ENCODE measurements at places on chromosomes 16 and 17.

DNA sequence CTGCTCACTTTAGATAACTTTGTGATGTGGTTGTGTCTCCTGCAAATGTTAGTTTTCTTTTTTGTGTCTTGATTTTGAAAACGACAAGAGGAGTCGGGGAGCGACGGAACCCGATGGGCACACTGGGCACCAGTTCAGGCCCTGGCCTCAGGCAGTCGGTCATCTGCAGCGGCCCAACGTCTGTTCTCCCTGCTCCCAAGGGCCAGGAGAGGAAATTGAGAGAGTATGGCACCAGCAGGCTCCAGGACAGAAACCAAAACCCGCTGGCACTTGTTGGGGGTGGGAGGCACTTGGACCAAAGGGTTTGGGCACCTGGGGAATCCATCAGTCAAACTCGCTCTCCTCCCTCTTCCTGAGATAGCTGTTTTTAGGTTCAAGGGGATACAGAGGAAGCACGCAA is 17.2 kb downstream of the RBFOX3 start:
- no peak for DNase-seq

- DNase-seq = no peak
Measured at GRCh38 chr17:34981538-34982241, 1.4 kb downstream of the LIG3 start.

DNA sequence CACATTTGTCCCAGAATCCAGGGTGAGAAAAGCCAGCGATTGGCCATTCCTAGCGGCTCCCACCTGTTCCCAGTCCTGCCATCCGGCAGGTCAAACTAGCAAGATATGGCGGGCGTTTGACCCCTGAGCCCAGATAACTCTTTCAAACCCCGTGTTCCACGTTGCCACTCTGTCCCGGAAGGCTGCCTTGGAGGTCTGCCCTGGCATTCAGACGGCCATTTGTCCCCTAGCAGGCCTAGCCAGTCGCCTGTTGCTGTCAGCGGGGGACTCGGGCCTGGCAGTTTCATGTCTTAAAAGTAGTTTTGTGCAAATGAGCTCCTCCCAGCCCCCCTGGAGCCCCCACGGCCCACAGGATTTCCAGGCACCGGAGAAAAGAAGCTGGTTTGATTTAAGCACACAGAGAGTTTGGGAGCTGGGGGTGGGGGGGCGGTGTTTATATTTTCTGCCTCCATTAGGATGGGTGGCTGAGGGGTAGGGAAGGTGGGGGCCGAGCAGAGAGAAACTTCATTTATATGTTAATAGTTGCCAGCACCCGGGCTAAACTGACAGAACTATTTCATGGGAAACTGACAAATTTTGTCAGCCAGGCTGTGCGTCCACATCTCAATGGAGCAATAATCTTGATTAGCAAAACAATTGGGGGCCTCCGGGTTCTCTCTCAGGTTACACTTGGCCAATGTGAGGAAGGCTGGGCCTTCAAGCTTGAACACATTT is 240.9 kb upstream of the SALL1 start:
- no peak for DNase-seq

DNA sequence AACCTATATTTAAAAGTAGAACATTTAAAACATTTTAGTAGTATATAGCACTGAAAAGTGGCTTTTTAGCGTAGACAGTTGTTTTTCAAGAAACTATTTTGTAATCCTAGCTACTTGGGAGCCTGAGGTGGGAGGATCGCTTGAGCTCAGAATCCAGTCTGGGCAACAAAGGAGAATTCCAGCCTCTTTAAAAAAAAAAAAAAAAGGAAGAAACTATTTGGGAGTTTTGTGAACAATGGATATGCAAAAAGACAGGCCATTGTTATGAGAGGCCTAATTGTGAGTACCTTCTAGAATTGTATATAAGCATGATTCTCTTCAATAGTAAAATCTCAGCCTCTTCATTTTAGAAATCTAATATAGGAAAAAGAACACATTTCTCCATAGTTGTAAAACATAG is 17.6 kb downstream of the OMG start:
- DNase-seq = no peak

- DNase-seq = no peak
Measured at GRCh38 chr17:39755554-39756379, 18.0 kb downstream of the GRB7 start.

DNA sequence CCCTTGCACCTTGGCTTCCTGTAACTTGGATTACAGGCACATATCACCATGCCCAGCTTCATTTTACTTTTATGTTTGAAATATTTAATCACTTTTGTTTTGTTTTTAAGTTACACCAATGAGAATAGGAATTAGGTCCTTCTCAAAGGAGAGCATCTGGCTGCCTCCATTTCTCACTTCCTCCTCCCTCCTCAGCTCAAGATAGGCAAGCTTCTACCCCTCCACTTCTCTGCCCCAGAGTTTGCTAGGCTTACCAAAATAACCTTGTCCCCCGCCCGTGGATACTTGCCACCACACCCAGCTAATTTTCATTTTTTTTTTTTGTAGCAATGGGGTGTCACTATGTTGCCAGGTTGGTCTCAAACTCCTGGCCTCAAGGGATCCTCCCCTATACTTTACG is 17.9 kb downstream of the GABARAPL2 start:
- DNase-seq = no peak

DNA sequence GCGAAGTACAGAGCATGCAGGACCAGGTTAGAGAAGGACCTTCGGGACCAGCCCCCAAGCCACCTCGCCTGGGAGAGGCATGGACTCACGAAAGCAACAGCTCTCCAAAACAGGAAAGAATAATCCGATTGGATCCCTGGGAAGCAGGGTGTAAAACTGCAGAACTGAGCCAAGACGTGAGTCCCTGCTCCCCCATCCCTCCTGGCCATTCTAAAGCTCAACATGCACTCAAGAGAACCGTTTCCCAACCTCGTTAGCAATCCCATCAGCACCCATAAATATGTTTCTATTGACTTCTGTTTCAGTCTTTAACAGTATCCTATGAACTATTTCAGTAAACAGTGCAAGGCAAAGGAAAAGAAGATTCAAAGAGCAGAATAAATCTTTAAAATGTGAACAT is 167.0 kb downstream of the COPRS start:
- DNase-seq = no peak

All from prostate gland (tissue), 2 donors.